ENCODE measurements at places on chromosomes 5 and 9.
A peak's percentile ranks its signal among the peaks of the same experiment; 100 is the strongest.

DNA sequence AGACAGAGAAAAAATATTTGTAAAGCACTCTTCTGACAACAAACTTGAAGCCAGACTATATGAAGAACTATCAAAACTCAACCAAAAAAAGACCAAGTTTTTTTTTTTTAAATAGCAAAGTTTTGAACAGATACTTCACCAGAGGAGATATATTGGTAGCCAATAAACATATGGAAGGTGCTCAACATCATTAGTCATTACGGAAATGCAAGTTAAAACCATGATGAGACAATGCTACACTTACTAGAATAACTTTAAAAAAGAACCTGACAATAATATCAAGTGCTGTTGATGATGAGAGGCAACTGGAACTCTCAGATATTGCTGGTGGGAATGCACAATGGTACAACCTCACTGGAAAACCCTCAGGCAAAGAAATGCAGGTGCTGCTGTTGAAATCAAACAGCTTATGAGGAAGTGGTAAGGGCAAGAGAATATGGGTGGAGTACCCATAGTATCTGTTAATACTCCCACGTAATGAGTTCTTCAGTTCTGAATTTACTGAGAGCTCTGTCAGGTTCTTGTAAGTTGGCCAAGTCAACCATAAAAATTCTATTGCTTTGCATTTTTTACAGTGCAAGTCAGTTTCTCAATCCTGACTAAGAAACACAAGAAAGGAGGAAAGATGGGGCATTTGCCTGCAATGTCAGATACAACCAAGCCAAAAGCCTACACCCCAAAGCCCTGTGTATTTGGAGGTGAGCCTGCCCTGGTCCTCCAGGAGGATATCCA lies 87.3 kb upstream of the GNAQ start:
- no peak for ATAC-seq

GRCh38 chr5:25099538-25099937 lies 454.8 kb upstream of the CDH10 start:
- no peak for ATAC-seq

DNA sequence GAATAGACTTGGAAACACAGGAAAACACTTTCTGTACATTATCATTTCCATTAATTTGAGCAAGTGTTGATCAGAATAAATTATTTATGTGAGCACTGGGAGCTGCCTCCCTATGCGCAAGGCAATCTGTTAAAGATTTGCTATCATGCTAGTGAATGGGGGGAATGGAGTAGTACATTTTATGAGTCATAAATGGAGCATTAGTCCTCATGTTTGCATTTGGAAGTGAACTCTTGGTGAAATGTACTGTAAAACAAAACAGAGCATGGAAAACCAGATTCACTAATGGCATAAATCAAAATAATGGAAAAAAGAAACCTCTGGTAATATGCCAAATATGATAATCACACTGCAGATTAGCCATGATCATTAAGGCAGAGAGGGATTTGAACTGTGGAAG lies 40.5 kb upstream of the TMC1 start:
- peak; percentile 91 for ATAC-seq

DNA sequence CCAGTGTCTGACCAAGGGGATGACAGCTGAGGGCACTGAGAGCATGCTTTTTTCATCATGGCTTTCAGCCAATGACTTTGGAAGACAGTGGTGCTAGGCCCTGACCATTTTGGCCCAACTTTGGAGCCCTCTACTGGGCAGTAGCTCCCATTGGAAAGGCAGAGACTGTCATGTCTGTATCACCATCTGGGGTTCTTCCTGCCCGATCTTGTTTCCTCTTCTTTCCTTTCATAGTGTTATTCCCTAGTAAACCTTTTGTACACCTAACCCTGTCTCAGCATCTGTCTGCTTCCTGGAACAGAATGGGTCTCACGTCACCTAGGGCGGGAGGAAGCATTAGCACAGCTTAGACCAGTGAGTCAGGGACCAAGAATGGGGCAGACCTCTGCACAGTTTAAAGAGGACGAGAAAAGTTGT lies 97.4 kb upstream of the MAST4 start:
- no peak for ATAC-seq

- no peak for ATAC-seq
Observed at GRCh38 chr9:13529321-13530104, 250.0 kb upstream of the MPDZ start.

GRCh38 chr9:131657940-131658339 lies 81.9 kb downstream of the RAPGEF1 start:
- ATAC-seq: no peak

GRCh38 chr5:140259500-140259899 lies 43.4 kb downstream of the PFDN1 start:
- ATAC-seq: no peak

- ATAC-seq: peak; percentile 46
Observed at GRCh38 chr5:127492854-127493738, 24.3 kb upstream of the PRRC1 start.

- no peak for ATAC-seq
Observed at GRCh38 chr5:167280111-167280510, 1011.3 kb upstream of the WWC1 start.

GRCh38 chr5:20555034-20555433 lies 567.0 kb upstream of the CDH18 start:
- no peak for ATAC-seq

DNA sequence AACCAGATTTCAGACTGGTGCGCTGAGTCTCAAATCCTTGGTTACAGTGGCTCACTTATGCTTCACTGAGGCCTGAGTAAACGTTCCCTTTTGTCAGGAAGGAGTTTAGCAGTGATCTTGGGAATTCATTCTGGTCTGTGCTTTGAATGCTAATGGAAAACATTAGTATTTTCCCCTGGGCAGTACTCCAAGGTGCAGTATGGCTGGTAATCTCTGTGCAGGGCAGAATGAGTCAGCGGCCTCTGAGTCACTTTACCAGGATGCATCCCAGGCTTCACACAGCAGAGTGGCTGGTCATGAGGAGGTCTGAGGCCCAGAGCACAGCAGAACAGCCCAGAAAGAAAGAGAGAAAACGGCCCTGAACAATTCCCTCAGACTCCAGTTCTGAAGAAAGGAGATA lies 54.0 kb downstream of the PCA3 start:
- ATAC-seq: peak; percentile 100

DNA sequence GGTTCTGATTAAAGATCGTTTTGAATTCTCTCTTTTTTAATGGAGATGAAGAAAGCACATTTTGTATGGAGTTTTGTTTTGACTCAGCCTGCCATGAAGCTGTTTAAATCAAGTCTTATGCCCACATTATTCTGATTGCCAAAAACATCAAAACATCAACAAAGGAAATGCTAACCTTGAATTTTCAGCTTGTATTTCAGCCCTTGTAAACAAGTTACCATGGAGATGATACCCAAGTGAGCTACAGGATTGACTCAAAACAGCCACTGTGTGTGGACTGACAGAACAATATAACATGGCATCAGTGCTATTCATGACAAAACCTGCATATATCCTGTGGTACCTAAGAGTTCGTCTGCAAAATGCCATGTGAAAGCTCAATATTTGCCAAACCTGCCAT lies 1581.0 kb downstream of the MAT2B start:
- no peak for ATAC-seq

DNA sequence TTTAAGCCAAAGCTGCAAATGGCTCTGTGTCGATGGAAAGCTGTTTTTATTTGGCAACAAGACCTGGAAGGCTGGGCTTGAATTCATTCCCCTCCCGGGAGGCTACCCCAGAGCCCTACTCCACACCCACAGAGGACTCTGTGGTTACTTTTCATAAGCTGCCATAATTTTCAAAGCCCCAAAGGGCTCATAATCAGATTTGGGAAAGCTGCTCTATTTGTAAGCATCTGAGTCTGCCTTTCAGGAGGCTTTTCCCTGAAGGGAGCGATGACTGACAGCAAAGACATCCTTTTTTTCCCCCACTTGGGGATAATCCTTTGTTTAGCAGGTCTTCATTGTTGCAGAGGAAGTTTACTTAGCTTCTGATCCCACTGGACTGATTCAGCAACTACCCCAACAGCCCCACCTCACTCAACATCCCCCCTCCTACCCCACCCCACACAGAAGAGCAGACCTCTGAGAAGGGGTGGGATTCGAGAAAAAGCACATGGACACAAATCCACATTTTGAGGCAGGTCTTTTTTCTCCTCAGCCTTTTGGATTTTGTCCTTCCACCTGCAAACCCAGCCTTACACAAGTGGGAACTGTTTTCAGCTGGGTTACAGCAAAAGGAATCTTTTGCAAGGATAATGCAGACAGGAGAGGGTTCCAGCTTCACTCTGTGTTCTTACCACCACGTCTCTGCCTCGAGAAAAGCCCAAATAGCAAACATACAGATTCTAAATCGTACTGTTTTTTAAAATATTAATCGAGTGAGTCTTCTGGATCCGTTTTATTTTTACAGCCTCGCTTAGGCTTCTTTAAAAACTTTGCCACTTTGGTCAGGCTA lies 244.4 kb upstream of the TUT7 start:
- ATAC-seq: no peak

DNA sequence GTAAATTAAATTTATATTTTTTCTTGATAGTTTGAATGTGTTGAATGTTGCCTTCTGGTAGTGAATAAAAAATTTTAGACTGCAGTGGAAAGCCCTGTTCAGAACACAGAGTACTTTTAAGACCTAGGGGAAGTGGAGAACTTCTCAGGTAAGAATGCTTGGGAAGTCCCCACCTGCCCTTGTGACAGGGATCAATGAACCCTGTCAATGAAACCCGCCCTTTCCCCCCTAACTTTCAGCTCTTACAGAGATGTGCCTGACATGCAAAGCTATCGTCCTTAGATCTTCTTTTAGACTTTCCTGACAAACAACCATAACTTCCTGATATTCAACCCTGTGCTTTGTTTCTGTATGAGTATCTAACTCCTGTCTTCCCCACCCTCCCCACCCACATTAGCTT lies 562.7 kb downstream of the TLE4 start:
- ATAC-seq: no peak

GRCh38 chr5:156359476-156359875 lies 32.5 kb downstream of the SGCD start:
- peak; percentile 35 for ATAC-seq

DNA sequence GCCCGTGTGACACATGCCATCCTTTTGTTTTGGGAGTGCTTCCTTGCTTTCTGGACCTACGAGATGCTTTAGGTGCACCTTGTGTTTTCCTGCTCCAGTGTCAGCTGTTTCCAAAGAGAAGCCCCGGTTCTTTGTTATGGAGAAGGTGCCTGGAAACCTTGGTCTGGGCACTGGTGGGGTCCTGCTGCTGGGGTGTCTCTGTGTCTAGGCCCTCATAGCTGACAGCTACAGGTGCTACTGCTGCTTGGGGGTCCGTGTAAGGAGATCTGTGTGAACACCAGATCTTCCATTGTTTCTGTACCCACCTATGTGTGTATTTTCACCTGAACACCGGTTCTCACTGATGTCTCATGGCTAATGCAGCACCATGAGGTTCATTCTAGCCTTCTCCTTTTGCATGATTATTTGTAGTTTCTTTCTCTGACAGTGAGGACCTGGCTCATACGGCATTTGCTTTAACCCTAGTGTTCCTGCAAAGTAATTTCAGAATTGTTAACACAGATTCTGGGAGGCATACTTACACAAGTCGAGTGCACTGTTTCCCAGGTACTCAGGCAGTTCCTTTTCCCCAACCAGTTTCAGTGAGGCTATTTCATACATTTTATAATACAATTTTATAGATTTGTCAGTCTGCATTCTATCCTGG lies 13.2 kb upstream of the FAM120AOS start:
- peak; percentile 25 for ATAC-seq

DNA sequence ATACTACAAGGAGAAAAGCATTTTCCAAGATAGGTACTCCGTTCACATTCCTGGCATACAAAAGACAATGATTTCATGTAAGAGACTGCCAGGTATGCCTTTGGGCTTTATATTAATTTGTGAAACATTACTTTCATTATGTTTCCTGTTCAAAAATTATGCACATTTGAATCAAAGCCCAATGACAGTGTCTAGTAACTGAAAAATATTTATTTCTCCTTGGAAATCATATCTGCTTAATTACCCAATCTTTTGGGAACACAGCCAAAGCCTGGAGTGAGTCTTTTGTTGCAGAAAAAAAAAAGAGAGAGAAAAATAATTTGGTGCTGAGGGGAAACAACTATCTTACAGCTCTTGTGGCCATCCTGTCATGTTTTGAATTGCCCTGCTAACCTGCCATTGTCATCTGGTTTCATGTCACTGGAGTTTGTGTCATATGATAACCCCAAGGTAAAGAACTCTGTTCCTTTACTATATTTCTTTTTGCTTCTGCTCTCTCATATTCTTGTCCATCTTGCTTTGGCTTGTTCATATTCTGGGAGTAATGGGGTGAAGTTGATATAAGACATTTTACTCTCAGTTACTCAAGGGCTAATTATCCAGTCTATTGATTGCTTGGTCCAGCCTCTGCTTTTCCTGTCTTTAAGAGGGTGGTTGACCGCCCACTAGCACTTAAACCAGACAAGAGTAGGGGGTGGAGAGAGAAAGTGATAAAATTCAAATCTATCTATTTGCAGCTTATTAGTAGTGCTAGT lies 238.3 kb upstream of the NUDT12 start:
- ATAC-seq: no peak

GRCh38 chr9:72888067-72888466 lies 64.8 kb downstream of the ALDH1A1 start:
- no peak for ATAC-seq

- no peak for ATAC-seq
Observed at GRCh38 chr5:101385276-101385675, 482.2 kb upstream of the ST8SIA4 start.

DNA sequence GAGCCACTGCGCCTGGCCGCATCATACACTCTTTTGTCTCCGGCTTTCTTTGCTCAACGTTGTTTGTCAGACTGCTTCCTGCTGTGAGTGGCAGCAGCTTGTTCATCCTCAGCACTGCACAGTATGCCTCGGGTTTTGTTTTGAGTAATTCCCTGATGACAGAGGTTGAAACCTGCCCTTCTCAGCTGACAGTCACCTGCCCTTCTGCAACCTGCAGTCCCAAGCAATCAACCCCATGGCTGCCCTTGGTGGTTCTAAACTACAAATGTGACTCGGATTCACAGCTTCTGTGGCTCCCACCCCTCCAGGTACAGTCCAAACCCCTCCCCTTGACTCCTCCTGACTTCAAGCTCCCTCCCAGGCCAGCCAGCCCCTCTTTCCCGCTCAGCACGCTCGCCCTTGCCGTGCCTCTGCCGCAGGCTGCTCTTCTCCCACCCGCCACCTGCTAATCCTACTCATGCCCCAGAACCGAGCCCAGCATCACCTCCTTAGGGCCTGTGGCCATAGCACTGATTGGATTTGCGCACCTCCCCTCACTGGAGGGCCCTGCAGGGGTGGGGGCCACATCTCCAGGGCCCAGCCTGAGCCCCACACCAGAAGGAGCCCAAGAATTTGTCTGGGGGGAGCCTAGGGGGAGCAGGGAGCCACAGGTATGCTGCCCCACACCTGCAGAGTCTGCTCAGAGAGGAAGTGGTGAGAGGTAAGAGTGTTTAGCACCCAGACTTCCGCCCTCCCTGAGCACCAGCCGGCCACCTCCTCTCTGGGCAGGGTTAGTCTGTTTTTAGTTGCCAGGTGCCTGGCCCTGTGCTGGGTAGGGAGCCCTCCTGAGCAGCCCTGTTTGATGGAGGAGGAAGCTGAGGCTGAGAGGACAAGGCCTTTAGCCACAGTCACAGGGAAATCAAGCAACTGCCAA lies 10.1 kb downstream of the EEIG1 start:
- peak; percentile 12 for ATAC-seq

GRCh38 chr9:9846557-9846956 lies 766.2 kb downstream of the PTPRD start:
- ATAC-seq: no peak

- peak; percentile 56 for ATAC-seq
Observed at GRCh38 chr5:175873088-175873454, 1.7 kb downstream of the CPLX2 start.

All from motor neuron (in vitro differentiated cells).